ENCODE measurements at places on chromosomes 4 and X.

DNA sequence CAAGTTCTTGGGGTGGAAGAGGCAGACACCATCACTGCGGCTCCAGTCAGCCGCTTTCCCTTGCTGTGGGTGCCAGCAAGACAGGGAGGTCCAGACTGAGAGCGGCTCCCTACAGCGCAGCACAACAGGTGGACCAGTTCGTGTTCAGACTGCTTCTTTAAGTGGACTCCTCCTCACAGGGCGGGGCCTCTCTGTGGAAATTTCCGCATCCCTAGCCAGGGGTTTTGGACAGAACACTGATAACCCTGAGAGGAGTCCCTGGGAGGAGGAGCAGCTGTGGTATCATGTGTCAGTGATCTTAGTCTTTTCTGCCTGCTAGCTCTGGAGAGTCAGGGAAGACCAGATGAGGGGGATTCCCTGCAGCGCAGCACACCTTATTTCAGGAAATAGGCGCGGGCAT, 48.5 kb downstream of the MAGEC2 start:
- DNase-seq: no peak

GRCh38 chrX:13305108-13305507, 14.7 kb downstream of the ATXN3L start:
- DNase-seq: no peak

GRCh38 chr4:8163026-8163425, 4.4 kb upstream of the ABLIM2 start:
- DNase-seq: no peak

- no peak for DNase-seq
These were observed 20.8 kb downstream of the GUCY1A1 start for GRCh38 chr4:155687380-155687982.
